ENCODE measurements at places on chromosomes 5 and 9.

- no peak for DNase-seq
Measured at GRCh38 chr5:126044931-126045565, 378.2 kb upstream of the GRAMD2B start.

GRCh38 chr5:125576822-125577221 lies 830.4 kb upstream of the ZNF608 start:
- DNase-seq, result no peak

DNA sequence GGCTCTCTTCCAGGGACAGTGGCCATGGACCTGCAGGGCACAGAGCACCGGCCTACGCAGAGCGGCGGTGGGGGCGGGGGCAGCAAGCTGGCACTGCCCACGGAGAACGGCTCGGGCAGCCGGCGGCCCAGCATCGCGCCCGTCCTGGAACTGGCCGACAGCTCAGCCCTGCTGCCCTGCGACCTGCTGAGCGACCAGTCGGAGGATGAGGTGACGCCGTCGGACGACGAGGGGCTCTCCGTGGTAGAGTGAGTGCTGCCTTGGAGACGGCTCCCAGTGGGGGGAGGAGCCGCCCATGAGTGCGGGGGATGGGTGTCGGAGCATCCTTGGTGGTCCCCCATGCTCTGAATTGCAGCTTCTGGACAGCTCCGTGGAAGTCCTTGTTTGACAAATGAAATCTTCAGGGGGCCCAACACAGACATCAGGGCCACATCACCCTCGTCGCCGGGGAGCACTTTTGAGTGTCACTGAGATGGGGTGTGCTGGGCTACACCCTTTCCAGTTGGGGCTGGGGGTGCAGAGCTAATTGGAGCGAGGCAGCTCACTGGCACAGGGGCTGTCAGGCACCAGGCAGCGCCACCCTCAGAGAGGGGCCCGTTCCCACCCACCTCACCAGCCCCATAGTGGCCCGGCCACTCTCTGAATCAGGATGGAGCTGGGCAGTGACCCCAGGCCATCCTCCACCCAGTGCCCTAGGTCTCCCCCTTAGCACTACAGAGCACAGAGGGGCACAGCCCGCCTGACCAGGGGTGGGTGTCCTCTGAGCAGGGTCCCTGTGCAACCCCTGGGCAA lies 70.9 kb downstream of the KCNT1 start:
- DNase-seq, result no peak

DNA sequence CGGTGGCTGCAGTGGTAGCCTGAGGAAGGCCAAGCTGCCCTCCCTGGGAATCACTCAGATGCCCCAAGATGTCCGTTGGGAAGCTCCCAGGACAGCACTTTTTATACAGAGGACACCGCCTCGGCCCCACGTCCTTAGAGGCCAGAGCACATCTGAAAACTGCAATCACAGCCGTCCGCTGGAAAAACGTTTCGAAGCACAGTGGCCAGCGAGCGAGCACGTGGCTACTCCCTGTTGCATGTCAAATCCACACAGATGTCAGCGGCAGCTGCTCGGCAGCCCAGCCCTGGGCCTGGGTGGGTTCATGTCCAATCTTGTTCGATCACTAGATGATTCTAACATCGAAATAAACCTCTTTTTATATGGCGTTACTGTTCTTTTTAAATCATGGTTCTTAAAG lies 8.9 kb downstream of the PPP1R26 start:
- DNase-seq, result no peak

DNA sequence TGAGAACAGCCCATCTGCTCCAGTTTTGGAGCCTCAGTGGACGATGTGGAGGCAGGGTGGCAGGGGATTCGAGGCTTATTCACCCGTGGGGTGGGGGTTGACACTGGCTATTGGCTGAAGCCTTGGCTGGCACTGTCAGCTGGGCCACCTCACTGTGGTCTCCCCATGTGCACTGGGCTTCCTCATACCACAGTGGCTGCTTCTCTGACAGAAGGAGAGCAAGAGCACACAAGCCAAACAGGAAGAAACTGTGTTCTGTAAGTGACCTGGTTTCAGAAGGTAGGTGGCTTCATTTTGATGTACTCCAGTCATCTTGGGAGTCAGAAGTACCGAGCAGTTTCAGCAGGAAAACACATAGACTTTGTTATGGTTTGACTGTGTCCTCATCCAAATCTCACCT lies 24.7 kb upstream of the CTNND2 start:
- no peak for DNase-seq

GRCh38 chr9:892123-892522 lies 50.6 kb downstream of the DMRT1 start:
- no peak for DNase-seq

DNA sequence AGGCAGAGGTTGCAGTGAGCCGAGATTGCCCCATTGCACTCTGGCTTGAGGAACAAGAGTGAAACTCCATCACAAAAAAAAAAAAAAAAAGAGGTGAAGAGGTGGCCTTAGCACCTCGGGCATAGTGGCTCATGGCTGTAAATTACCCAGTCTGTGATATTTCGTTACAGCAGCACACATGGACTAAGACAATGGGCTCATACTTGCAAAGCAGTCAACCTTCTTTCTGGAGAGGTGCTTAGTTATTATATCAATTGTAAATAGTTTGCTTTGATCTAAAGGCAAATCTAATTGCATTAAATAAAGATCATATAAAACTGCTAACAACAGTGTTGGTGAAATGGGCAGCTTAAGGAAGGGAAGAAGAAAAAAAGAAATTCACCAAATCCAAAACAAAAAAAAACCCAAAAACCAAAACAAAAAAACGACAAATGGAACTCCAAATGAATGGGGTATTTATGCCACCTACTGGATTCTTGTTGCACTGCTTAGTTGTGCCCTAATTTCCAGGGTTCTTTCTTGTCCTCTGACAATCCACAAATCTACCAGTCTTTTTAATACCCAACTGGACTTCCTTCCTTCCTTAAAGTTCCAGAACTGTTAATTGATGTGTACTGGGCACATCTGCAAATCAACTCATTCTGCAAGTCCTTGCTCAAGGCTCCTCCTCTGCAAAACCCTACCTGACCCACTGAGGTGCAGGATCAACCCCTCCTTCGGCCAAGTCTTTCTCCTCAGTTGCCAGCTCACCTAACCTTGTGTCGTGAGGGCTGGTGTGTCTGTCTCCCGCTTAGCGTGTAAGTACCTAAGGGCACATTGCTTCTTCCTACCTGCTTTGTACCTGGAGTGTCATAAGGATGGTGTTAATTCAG lies 35.0 kb upstream of the DMRT1 start:
- no peak for DNase-seq

DNA sequence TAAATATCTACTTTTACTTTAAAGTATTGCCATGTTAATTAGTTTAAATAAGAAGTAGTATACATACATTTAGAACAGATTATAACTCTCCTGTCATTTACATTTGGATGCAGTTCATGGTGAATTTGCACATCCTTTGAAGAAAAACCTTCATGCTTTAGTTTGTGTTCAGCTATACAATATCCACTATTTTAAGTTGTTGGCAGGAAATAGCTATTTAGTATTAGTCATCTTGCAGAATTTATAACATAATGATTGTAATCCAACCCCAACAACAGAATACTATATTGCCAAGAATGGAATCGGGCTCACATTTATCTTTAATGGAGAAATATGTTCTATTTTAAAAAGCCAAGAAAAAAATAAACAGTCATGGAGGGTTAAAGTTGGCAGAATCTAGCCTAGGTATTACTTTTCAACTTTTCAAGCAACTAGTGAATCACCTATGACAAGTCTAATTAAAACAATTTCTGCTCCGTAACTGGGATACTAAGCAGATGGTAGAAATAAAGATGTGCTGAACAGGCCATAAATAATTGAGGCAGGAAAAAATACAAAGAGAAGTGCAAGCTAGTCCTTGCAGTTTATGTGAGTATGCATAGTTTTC lies 1170.6 kb upstream of the NUDT12 start:
- no peak for DNase-seq

- DNase-seq, result no peak
Measured at GRCh38 chr5:122639864-122640263, 135.0 kb upstream of the SNX2 start.

GRCh38 chr5:100553209-100553608 lies 18.0 kb downstream of the FAM174A start:
- peak; percentile 25 for DNase-seq

- DNase-seq, result no peak
Measured at GRCh38 chr5:44574678-44575077, 185.5 kb upstream of the FGF10 start.

DNA sequence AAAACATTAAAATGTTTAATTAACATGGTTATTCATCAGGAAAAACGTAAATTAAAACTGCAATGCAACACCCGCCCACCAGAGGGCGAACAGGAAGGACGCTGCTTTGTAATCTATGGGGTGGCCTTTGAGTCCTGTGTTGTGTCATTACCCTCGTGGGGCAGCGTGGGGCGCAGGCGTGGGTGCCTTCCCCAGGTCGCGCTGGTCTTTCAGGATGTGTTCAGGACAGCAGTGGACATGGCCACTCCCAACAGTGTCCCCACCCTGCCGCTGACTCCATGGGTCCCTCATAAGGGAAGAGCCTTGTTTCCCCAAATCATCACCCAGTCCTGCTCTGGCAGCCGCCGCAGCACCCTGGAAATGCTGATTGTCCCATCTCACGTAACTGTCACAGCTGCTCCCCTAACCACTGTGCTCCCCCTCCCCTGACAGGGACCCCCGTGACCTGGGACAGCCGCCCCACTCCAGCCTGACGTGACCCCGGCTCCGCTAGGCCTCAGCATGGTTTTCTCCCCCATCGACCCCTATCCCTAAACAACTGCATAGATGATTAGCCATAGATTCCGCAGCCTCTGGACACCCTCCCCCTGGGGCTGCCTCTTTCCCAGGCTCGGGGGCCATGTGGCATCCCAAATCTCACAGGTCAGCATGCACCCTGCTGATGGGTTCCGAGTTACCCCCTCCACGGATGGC lies 36.4 kb downstream of the GLT6D1 start:
- DNase-seq, result no peak

- no peak for DNase-seq
Measured at GRCh38 chr9:137593176-137593575, 2.9 kb upstream of the ZMYND19 start.

DNA sequence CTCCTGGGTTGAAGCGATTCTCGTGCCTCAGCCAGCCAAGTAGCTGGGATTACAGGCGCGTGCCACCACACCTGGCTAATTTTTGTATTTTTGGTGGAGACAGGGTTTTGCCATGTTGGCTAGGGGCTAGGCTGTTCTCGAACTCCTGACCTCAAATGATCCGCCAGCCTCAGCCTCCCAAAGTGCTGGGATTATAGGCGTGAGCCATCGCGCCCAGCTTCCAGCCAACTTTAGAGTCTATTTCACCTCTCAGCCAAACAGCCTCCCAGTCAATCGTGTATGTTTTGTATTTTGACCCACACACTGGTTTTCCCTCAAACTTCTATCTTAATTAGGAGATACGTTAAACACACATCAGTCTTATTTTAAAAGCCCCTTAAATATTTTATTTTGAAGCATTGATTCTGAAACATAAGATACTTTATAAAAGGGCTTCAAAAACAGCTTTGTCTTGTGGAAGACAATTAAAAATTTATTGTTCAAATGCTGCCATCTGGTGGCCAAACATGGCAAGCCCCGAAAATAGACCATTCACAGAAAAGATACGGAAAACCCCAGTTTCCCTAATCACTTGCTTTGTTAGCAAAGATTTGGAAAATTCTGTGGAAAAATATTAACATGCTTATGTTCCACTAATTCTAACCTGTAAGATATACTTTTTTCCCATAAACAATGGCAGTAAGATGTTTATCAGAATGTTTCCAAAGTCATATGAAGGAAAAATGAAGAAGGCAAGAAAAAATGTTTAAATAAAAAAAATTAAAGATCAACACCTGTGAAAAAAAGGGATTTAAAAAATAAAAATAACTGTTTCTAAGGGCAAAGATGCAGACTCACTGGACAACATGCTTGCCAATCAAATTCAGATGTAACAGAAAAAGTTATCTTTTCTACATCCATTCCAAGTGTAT lies 33.1 kb downstream of the APTX start:
- no peak for DNase-seq

DNA sequence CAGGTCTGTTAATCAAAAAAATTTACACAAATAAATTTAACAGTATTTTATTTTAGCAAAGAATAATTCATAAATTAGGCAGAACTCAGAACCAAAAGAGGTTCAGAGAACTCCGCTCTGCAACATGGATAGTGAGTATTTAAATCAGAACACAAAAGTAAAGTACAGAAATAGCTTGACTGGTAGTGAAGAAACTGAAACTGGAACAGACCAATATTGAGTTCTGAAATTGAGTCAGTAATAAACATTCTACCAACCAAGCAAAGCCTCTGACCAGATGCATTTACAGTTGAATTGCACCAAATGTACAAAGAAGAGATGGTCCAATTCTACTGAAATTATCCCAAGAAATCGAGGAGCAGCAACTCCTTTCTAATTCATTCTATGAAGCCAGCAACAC lies 1542.8 kb downstream of the EFNA5 start:
- no peak for DNase-seq

DNA sequence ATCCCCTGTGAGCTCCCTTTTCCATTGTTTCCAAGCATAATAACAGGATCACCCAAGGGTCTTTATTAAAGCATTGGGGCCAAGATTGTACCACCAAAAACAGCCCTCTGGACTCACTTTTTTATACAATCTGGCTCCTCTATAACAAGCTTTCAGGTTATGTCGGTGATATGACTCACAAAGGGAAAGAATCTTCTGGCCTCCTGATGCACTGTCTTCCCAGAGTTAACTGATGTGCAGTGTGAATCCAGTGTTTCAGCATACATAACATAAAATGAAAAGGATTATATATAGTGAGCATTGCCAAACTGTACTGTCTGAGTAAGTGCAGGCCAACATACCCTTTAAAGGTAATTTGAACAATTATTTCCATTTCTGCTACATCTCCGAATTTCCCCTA lies 33.9 kb upstream of the MAN2A1 start:
- no peak for DNase-seq

GRCh38 chr5:175021841-175022625 lies 297.7 kb downstream of the MSX2 start:
- no peak for DNase-seq

- DNase-seq, result no peak
Measured at GRCh38 chr5:165459232-165459631, 1953.8 kb downstream of the MAT2B start.

GRCh38 chr9:24901319-24901718 lies 355.6 kb upstream of the IZUMO3 start:
- no peak for DNase-seq
